ENCODE measurements at places on chromosomes 16 and 17.

- H3K4me3 ChIP-seq, result no peak overlapping the region
- peaks cover 35% of the 10 kb centered on the region for H3K36me3 ChIP-seq
- H3K4me1 ChIP-seq, result no peaks in the 10 kb centered on the region
Observed at GRCh38 chr17:60231691-60232090, 81.9 kb downstream of the CA4 start.

- peaks cover 31% of the 10 kb centered on the region for H3K27me3 ChIP-seq
- H3K36me3 ChIP-seq, result no peaks in the 10 kb centered on the region
- H3K4me3 ChIP-seq, result no peak overlapping the region
- H3K27ac ChIP-seq, result no peak overlapping the region
- no peak for DNase-seq
- no peaks in the 10 kb centered on the region for H3K4me1 ChIP-seq
Observed at GRCh38 chr16:87641721-87642120, 39.4 kb downstream of the JPH3 start.

GRCh38 chr17:73132085-73132492 lies 32.7 kb upstream of the SSTR2 start:
- H3K4me1 ChIP-seq, result no peaks in the 10 kb centered on the region
- H3K27ac ChIP-seq, result no peak overlapping the region
- H3K36me3 ChIP-seq, result no peaks in the 10 kb centered on the region
- DNase-seq, result no peak
- H3K27me3 ChIP-seq, result peaks cover 3% of the 10 kb centered on the region

DNA sequence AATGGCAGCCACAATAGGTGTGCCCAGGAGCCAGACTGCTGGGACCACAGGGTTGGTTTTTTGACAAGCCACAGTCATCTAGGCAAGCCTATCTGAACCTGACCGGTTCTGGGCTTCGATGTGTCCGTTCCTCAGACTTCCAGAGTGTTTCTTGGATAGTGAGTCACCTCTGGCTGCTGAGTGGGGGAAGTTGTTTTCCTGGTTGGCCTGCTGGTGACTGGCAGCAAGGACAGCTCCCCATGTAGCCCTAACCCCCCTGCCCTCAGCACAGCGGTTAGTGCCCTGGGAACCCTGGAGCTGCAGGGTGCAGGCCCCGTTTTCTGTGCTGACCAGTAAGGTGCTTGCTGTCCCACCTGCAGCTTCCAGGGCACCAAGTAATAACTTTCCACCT lies 65.5 kb downstream of the PLD6 start:
- peak; percentile 15 for DNase-seq
- no peaks in the 10 kb centered on the region for H3K27me3 ChIP-seq
- H3K27ac ChIP-seq, result no peak overlapping the region
- peaks cover 20% of the 10 kb centered on the region for H3K36me3 ChIP-seq
